Cardiac septum (tissue), 1 donor: ENCODE measurements at places on chromosomes 16 and 17. TPM values are rescaled to one million over a fixed set of nuclear protein-coding genes. Genes with fewer than 3 reads are reported as not detected.
A peak's percentile ranks its signal among the peaks of the same experiment; 100 is the strongest.

GRCh38 chr16:83781-84615 is 6.0 kb downstream of the MPG start:
- no peak for DNase-seq

GRCh38 chr16:999677-1000076 is 18.1 kb downstream of the SOX8 start:
- no peak for DNase-seq

- DNase-seq = no peak
Measured at GRCh38 chr17:68682903-68683302, 81.7 kb upstream of the FAM20A start.

DNA sequence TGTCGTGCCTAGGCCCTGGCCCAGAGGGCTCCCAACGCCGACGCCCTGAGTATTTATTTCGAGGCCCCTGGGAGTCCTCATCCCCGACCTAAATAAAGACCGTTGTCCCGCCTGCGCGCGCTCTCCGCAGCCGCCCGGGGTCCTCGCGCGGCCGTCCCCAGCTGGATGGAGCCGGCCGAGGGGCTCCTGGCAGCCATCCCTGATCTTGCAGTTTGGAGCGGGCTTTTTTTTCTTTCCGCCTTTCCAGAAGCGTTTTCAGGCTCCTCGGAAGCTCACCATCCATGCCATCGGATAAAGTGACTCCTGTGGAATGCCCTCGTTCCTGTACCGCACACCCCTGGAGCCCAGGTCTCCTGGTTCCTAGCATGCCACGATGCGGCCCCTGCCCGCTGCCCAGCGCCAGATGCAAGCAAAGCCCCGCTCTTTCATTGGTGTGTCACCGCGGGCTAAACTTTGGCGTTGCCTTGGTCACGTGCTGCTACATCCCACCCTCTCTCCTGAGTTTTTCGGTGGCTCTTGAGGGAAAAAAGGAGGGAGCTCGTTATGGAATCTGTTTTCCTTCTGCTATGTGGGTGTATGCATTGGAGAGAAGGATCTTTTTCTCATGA is 716 bp downstream of the TMEM94 start:
- no peak for DNase-seq

DNA sequence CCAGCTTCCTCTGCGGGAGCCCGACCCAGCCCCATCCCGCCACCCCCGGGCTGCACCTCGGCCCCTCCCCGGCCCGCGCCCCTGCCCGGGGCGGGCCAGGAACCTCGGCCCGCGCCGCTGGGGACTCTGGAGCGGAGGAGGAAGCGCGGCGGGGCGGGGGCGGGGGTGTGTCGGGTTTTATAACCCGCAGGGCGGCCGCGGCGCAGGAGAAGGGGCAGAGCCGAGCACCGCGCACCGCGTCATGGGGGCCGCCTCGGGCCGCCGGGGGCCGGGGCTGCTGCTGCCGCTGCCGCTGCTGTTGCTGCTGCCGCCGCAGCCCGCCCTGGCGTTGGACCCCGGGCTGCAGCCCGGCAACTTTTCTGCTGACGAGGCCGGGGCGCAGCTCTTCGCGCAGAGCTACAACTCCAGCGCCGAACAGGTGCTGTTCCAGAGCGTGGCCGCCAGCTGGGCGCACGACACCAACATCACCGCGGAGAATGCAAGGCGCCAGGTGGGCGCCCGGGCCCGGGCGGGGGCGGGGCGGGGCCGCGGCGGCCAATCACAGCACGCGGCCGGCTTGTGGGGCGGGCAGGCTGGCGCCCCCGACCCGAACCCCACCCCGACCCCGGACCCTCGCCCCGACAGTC is at the start of gene ACE:
TSS of gene ACE (plus strand) at position 208 of the 626 bp plus-strand sequence. CDS start at position 242, 34 bp downstream.
- DNase-seq = no peak

DNA sequence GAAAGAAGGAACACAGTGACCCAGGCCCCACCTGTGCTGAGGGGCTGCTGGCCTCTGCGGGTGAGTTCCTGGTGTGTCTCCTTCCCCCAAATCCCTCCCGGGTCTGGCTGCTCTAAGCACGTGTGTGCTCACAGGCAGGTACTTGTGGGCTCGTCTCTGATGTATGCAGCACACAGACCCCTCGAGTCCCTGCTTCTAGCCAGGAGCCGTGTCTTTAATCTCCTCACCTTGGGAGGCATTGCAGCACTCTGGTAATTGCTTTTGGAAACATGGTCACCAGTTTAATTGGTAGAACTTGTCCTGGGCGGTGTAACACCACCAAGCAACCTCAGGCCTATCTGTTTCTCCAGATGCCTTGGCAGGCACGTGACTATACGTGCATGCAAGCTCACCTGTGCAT is 8.8 kb upstream of the RPL38 start:
- no peak for DNase-seq

DNA sequence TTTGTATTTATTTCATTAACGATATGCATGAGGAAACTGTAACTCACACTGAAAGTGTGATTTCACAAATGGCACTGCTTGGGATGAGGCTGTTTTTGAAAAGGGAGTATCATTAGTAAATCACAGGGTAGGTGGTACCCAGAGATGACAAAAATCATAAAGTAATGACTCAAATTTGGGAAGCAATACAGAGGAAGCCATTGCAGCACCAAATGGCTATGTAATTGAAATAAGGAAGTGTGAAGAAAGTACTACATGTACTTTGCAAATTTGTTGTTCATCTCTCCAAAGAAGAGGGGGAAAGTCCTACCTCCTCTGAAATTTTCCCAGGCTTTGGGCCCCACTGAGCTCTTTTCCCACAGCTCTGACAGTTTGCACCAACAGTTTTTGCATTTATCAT is 12.3 kb upstream of the ABCC12 start:
- DNase-seq = no peak

DNA sequence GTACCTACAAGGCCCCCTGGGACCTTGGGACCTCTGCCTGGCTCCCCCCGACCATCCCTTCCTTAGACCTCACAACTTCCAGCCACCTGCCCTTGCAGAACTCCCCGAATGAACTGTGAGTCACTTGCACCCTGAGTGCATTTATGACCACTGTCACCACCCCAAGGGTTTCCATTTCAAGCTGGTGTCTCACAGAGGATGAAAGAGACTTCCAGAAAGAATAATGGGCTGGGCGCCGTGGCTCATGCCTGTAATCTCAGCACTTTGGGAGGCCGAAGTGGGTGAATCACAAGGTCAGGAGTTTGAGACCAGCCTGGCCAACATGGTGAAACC is 124.5 kb upstream of the CIBAR2 start:
- DNase-seq = no peak

DNA sequence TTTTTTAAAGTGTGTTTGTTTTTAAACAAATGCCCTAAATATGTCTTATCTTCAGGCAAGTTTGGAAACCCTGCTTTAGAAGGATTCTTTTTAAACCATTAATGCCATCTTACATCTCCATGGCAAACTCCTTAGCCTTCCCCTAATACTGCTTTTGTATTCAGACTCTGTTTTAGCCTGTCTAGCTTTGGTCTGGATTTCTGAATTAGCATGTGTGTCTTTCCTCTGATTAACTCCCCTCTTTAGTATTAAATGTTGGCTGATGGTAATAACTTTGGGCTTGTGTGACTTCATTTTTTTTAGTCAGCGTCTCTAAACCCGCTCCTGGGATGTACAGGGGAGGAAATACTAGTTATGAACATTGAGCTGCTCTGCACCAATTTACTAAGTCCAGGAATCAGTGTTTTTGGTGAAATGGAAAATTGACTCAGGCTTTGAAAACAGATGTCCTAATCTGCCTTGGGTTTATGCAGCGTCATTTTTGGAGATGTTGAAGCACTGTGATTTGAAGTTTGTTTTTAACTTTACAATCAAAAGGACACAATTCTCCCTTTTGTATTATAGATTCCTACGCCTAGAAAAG is 22.2 kb downstream of the WIPF2 start:
- no peak for DNase-seq

DNA sequence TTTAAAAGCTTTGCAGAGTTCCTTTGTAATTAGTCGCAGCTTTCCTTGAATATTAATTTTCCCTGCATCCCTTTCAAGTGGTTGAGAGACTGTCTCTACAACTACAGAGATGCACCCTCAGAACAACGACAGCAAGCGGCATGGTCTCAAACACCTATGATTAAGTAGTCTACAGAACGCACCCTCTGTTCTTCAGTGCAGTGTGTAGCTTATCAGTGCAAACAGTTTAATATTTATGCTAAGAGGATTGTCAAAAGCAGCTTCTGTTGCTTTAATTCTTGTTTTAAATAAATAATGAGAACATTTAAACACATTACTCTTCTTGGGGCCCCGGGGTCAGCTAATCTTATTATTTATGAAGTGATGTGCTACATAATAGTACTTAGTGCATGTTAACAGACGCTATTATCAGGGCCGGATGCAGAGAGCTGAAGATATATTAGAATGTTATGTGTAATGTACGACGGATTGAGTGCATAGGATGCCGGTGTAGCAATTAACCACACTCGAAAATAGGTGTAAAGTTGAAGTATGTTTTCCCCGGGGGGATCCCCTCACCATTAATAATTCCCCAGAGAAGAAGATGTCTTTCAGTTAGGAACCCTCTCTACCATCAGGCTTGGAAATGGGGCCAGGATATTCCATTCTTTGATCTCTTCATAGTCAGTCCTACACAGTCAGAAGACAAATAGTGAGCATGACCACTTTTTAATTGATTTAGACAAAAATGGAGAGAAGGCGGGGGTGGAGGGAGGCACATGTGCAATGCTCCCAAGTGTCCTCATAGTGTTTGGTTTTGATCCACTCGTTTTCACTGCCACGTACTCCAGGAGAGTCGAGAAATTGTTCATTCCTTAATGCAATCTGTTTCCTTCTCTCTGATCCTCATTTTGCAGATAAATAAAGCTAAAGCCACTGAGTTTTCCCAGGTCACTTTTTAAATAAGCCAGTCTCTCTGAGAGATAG is 176.3 kb downstream of the IRX3 start:
- DNase-seq = no peak

DNA sequence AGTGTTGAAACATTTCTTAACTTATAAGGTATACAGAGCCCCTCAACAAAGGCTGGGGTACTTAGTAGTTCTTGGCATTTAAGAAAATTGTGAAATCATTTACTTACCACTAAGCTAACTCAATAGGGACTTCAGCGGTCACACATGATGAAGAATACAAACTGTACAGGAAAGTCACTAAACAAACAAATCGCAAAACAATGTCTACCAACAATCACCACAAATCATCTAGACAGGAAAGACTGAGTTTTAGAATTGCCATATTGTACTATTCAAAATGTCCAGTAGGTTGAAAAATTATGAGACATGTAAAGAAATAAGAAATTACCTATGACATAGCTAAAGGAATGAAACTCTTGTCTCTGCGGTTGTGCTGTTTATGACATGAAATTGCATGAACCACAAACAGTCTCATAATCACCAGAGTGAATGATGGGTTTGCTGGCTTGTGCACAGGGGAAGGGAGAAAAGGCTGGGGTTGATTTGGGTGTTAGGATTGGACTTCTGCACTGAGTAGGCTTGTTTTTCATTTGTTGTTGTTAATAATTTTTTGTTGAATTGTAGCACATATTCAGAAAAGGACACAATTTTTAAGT is 441.1 kb upstream of the MON1B start:
- DNase-seq = no peak

DNA sequence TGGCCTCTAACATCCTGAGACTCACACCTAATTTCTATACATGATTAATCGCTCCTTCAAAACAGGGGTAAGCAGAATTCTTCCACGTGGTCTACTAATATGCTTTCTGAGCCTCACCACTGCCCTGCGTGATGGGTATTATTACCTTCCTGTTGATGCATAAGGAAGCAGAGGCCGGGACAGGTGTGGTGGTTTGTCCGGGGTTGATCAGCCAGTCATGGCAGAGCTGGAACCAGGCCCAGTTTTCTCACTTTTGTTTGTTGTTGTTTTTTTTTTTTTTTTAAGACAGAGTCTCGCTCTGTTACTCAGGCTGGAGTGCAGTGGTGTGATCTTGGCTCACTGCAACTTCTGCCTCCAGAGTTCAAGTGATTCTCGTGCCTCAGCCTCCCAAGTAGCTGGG is 31.2 kb downstream of the RNF135 start:
- no peak for DNase-seq

DNA sequence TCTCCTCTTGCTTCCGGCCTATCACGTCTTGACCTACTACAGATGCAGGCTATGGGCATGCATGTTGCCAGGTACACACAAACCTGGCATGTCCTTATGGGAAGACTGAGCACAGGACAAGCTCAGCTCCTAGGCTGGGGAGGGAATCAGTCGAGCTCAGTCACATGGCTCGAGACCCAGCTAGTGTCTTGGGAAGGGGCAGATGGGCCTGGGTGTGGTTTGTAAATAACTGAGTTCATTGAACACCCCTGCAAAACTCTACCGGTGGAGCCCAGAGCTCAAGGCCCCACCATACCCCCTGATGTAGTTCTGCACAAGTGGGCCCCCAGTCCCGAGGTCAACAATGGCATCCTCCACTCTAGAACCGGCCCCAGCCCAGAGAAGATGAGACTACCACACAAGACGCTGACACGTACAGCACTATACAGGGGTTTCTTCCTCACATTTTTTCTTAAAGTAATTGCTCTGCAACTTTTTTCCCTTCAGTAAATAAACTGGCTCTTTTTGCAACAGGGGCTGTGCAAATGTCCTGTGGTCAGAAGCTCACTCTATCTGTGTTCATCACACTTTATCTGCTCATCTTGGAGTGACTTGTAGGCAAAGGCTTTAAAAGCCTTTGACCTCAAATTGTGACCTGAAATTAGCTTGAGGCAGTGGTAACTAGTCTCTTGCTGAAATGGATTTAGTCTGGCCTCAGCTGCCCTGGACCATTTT is 22.9 kb downstream of the ZNHIT3 start:
- DNase-seq = peak; percentile 51

GRCh38 chr17:72394531-72394930 is 273.7 kb downstream of the SOX9 start:
- no peak for DNase-seq

GRCh38 chr16:82639666-82640336 is 13.0 kb downstream of the CDH13 start:
- no peak for DNase-seq

- DNase-seq = no peak
Measured at GRCh38 chr16:57946181-57946801, 24.6 kb downstream of the CNGB1 start.

DNA sequence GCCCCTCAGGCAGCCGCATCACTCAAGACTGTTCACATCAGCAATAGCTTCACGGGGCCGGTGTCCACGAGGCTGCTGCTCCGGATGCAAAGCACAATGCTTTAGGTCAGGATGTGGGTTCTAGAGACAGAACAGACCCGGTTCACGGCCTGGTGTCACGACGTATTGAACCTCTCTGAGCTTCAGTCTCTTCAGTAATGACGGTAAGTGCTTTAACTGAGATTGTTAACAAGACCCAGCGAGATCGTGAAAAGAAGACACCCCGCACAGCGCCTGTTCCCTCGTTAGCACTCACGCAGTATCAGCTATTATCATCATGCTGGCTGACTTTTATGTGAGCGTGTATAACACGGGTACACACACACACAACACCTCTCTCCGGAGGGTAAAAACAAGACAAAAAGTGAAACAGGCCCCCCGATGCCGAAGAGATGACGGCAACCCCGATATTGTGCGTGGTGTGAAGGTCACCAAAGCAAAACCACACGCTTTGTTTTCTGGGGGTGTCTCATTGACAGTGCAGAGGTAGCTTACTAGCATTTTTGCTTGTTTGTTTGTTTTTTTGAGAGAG is 21.4 kb upstream of the ABR start:
- DNase-seq = no peak

TBC1D3D gene
- 0.35 TPM for total RNA-seq

SLC6A4 gene
- total RNA-seq = 0.70 TPM

MPV17L gene
- 5.4 TPM for total RNA-seq

KRTAP9-9 gene
- not detected for total RNA-seq

SEC14L1 gene
- total RNA-seq = 44.2 TPM
